ENCODE measurements at places on chromosomes 7 and 10. TPM values are rescaled to one million over a fixed set of nuclear protein-coding genes. Genes with fewer than 3 reads are reported as not detected.

Gene ZP3
- total RNA-seq, result 3.0 TPM

Gene KBTBD2
- 36.4 TPM for total RNA-seq

Gene AKR1C8
- not detected for total RNA-seq

Gene LRIT1
- total RNA-seq, result not detected

Gene ACTL6B
- not detected for total RNA-seq

Gene LFNG
- total RNA-seq, result 19.7 TPM

Gene FGF8
- not detected for total RNA-seq

Gene GPR15LG
- not detected for total RNA-seq

Gene SLIT1
- total RNA-seq, result 0.07 TPM

Gene C10orf105
- total RNA-seq, result under 0.01 TPM

Gene SGMS1
- total RNA-seq, result 36.4 TPM

Gene ANKRD1
- 24.2 TPM for total RNA-seq

Gene PRLHR
- total RNA-seq, result not detected

Gene PRKAR1B
- total RNA-seq, result 23.3 TPM

Gene NUTM2E
- not detected for total RNA-seq

Gene GIMAP6
- total RNA-seq, result 0.46 TPM

Gene DMBT1
- 0.13 TPM for total RNA-seq

Gene P4HA1
- total RNA-seq, result 457 TPM

Gene KIF11
- total RNA-seq, result 8.7 TPM

Gene MINDY4
- total RNA-seq, result 5.7 TPM

Gene TAS2R41
- total RNA-seq, result not detected

Gene ADIRF
- total RNA-seq, result 116 TPM

Gene CYP3A7
- total RNA-seq, result not detected

Gene UTF1
- not detected for total RNA-seq

Gene ANKRD30A
- not detected for total RNA-seq

Gene UFSP1
- 4.0 TPM for total RNA-seq

Gene CDK14
- total RNA-seq, result 35.8 TPM

Gene UBTD1
- 20.3 TPM for total RNA-seq
